ENCODE measurements at places on chromosomes 7 and 10.

DNA sequence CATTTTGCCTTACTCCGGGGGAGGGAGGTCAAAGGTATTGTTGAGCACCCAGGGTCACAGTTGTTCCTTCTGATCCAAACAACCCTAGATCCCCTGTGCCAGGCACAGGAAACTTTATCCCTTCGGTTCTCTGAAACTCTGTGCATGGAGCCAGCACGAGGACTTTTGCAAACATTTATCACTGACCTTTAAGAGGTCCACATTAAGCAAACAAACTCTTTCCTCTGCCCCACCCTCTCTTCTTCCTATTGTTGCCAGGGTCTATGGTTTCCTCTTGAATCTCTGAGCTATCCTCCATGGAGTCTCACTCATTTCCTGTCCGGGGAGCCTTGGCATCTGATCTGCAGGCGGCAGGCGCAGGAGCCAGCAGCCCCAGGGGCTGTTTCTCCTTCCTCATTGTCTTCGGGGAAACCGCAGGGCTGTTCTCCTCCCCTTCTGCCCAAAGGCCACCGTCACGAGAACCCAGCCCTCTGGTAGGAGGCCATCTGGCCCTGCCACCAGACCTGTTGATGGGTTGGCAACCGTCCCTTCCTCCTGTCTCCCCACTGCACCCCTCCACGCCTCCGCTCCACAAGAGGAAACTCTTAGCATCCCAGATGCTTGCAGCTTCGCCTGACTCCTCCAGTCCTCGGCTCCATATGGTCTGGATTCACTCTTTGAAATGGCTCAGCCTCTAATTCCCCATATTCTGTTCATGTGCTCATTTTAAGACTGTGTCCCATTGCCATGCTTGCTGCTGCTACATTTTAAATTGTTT is 327.3 kb upstream of the NRP1 start:
- DNase-seq: no peak

DNA sequence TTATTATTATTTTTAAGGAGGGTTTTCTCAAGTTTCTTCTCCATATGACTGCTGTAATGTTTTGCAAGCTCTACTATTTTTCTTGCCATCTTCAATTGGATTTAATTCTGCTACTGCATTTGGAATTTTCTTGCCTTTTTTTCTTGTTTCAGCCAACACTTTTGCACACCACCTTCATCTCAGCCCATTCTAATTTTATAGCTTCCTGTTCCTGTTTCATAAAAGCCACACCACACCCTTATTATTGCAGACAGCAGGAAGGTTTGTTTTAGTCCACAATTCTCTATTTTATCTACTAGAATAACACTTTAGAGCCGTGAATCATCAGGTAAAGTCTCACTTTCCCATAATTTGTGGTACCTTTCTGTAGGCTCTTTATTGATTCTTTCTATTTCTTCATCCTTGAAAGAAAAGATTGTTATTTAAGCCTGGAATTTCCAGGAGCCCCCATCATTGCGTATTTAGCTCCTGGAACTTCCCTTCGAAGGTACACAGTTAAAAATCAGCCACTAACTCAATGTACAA is 209.3 kb upstream of the TBX20 start:
- no peak for DNase-seq

DNA sequence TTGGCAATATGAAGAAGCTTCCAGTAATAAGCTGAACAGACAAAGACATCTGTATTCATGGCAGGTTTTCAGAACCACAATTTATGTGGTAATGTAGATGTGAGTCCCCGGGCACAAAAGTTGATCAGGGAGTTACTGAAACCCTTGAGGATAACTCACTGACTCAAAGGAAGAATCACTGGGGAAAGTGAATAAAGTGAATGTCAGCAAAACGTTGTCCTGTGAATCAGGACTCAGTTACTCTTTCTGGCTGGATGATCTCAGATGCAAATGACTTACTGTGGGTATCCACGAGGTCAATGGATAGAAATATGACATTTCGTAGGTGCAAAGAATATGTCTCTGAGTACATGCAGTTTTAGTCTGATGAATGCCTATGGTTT is 172.8 kb upstream of the CTBP2 start:
- no peak for DNase-seq

DNA sequence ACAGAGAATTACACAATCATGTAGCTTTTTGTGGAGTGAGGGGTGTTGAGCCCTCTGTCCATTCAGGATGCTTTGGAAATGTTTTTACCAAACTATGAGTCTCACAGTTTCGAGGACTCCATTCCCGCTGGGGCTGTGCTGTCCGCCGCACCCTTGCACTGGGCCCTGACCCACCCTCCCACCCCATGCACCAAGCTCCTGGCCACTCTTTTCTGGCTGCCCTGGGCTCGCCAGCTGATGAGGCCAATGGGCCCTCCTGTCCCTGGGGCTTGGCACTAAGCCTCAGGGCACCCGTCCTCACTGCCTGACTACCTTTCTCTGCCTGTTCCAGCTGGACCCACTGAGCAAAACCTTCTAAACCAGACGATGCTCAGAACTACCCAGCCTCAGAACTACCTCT is 332.1 kb downstream of the PTPRN2 start:
- DNase-seq: no peak

DNA sequence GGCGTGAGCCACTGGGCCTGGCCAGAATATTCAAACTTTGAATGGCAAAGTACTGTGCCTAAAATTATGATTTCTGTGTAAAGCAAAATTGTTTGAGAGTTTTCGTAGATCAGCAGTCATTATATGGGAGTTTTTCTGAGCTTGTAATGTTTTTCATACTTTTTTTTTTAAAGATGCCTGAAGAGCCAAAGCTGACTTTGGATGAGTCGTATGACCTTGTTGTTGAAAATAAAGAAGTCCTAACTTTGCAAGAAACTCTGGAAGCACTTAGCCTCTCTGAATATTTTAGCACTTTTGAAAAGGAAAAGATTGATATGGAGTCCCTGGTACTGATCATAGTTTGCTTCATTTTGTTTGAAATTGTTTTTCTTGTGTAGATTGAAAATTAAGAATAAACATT is 26.7 kb downstream of the SEC23IP start:
- no peak for DNase-seq

DNA sequence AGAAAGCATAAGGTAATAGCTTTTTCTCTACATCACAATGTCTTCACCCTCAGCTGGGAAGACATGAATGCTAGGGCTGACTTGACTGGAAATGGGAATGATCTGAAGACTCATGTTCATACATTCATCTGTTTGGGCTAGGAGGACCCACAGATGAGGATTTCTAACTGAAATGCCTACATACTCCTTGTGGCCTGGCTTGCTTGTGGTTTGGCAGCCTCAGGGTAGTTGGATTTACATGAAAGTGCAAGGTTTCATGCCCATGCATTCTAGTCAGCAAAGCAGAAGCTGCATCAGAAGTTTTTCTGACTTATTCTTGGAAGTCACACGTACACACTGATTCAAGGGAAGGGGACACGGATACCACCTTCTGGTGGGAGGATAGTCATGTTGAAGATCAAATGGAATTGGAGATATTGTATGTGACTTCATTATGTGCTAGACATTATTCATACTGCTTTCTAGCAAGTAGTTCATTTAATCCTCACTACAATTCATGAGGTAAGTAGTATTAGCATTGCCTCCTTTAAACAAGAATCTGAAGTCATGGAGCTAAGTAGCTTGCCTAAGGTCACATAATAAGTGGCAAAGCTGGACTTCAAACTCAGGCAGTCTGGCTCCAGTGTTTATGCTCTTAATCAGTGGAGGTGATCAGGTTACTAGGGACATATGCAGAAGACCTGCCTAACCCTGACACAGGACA is 957.0 kb downstream of the LRMDA start:
- no peak for DNase-seq

DNA sequence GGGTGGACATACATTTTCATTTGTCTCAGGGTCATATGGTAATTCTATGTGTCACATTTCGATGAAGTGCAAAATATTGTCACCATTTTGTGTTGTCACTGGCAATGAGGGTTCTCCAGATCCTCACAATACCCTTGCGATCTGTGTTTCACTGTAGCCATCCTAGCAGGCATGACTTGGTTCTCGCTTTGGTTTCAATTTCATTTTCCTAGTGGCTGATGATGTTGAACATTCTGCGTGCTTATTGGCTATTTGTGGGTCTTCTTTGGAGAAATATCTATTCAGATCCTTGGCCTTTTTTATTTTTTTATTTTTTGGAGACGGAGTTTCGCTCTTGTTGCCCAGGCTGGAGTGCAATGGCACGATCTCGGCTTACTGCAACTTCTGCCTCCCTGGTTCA is 24.8 kb upstream of the MNX1 start:
- DNase-seq: no peak
